ENCODE measurements at places on chromosomes 4 and X.

- DNase-seq = peak; percentile 50
These were observed 26.6 kb downstream of the NFKB1 start for GRCh38 chr4:102527695-102528283.

DNA sequence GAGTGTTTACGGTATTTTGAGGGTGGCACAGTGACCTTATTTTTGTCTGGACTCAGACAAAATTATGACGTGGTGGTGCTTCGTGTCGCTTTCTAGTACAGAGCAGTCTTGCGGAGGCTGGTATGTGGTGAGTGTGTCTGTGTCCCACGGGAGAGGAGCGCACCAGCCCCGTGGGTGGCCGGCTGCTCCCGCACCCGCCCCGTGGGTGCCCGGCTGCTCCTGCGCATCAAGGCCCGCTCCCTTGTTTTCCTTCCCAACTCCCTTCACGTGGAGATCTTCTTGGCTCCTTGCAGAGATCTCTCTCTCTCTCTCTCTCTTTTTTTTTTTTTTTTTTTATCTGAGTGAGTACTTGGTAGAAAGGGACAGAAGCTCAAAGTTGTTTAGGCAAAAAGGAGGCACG is 12.2 kb upstream of the FAM149A start:
- no peak for DNase-seq

DNA sequence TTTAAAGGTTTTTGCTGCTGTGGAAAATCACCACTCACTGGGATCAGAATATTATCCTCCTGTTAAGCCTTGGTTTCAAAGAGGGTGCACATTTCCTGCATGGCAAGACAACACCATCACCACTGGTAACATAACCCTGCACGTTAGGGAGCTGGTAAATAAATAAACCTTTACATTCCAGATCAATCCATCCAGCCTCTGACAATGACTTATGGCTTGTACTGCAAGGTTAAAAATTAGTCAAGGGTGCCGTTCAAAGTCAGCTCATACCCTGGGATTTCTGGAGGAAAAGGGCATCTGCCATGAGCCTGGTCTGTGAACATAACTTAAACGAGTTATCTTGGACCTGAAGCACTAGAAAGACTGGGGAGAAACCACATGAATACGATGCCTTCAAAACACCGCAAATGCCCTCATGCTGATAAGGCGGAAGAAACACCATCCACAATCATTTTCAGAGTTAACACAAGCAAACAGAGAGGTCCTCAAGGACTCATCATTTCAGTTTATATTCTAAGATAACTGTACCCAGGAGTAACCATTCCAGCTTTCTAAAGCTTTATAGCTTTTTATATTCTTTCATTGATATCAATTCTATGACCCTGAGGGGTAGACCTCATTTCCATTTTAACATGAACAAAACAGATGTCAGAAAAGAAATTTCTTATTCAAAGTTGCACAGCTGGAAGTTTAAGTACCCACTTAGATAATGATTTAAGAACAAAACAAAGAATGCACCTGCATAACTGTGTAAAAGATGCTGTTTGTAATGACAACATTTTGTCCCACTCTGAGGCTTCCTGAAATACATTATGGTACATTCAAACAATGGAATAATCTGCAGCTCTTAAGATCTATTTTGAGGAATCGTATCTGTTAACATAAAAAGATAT is 103.1 kb downstream of the NPNT start:
- DNase-seq = no peak

DNA sequence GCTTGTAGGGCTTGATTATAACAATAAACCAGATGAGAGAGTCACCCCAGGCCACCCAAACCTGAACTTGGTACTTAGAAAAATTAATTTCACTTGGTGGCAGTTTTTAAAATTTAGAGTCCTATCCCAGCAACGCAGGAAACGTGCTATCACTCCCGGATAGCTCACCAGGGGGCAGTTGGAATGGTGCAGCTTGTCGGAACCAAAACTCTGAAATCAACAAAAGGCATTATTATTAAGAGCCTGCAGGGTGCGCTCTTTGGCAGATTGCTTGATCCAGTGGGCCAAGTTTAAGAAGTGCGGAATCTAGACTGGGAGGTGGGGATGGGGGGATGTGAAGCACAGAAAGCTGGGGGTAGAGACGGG is 2.4 kb downstream of the FRAS1 start:
- DNase-seq = peak; percentile 71

DNA sequence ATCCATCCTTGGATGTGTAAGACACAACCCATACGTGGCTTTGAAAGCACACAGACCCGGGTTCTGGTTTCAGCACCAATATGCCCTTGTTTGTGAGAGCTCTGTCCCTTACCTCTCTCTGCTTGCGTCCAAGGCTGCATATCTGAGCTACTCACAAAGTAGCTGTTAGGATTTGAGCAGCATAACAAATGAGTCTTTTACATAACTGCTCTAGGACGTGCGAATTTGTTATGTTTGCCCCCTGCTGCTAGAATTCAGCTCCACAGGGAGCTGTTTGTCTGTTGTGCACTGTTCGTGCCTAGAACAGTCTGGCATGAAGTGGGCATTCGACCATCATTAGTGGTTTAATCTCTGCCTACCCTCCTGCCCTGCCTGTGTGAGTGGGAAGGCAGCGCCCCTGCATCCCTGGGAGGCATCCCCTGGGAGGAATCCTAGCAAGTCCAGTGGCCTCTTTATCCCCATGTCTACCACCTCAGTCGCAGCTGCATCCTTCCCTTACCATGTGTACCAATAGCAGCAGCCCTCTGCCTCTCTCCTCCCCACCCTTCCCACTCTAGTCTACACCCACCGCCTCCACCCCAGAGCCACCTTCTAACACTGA is 42.1 kb downstream of the SLC2A9 start:
- no peak for DNase-seq

DNA sequence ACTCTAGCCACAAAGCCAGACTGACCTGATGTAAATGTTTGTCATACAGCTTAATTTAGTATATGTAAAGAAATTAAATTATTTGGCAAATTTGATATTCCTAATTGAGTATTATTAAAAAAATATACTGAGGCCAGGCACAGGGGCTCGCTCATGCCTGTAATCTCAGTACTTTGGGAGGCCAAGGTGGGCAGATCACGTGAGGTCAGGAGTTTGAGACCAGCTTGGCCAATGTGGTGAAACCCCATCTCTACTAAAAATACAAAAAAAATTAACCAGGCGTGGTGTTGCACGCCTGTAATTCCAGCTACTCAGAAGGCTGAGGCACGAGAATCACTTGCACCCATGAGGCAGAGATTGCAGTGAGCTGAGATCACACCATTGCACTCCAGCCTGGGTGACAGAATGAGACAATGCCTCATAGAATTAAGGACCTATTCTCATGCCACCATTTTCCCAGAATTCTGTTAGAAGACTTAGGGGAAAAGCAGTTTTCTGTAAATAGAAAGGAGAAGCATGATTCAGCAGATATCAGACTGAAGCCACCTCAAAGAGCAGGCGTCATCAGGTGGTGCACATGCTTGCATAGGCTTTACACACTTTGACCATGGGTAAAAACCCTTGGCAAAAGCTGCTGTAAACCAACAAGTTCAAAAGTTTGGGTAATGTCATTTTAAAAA is 6.1 kb downstream of the UBQLN2 start:
- DNase-seq = no peak

GRCh38 chr4:182770259-182770995 is 146.8 kb downstream of the DCTD start:
- DNase-seq = no peak

DNA sequence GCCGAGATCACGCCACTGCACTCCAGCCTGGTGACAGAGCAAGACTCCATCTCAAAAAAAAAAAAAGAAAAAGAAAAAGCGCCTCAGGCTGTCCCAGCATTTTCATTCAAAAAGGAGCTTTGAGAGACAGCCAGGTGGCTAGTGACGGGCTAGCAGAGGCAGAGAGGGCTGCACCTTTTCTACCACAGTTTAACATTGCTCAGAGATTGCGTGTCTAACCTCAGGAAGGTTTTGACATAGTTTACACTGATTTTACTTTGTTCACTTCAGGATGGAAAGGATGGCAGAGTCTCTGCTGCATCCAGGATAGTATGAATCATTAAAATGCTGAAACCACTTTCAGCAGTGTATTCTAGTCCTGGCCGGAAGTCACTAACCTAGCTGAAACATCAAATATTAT is 28.1 kb downstream of the ZFP42 start:
- DNase-seq = no peak

DNA sequence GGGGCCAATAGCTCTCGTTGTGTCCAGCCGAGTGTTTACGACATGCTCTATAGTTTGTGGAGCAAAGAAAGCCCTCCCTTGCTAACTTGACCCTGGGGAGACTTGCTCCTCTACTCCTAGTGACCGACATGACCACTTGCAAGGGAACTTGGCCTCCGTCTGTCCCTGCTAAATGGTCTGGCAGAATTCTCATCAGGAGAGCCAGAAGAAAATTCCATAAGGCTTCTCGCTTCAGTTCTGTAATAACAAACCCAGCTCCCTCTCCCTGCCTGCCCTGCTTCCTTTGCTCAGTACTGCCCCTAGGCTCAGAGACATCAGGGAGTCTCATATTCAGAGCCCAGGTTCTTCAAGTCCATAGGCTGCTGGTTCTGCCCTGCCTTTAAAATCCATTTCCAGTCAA is 13.0 kb downstream of the DOCK11 start:
- no peak for DNase-seq

DNA sequence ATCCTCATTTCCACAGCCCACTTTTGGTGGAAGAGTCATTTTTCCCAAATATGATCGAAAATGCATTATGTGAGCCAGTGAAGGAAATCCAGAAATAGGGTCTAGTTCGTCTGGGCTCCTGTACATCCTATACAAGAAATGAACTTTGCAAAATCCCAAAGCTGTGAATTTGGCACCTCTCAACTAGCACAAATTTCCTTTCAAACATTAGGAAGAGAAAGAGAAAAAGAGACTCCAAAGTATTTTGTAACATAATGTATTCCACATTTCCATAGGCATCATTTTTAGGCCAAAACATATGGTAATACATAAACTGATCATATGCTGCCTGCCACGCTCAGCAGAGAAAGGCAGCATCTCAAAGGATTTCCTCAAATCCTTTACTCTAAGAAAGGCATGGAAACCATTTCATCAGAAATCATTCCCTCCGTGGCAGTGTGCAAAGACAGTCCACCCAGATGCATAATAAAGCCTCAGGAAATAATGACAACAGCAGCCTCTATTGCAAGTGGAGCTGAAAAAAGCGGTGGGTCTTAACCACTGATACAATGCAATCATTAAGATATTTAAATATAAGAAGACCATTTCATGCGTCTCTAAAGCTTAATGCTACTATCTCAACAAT is 56.8 kb downstream of the ANOS1 start:
- no peak for DNase-seq

DNA sequence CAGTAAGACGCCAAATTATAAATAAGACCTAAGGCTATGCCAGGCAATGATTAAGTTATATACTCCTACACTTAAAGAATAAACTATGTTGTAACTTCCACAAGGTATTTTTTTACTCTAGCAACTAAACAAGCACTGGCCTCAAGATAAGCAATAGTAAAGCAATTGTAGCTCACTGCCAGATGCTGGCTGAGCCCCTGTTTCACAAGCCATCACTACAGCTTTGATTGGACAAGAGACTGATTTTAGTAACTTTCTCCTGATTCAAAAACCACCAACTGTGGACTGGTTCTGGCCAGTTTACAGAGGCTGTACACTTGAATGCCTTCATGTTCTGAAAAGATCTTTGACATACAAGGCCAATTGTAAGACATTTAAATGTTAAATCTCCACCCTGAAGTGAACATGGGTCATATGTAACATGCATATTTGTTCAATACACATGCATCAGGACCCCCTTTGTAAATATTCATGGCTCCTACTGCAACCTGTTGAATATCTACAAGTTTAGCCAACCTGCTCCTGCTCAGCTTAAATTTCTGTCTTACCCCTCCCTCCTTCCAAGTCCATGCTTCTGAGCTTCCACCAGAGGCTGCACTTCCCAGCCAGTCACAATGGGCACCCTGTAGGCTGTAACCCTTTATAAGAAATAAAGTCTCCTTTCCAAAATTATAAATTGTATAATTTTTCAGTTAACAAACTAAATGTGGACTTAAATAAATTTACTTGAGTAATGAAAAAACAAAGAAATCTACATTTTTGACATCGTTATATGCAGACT is 423.6 kb downstream of the ANKRD50 start:
- DNase-seq = peak; percentile 24

DNA sequence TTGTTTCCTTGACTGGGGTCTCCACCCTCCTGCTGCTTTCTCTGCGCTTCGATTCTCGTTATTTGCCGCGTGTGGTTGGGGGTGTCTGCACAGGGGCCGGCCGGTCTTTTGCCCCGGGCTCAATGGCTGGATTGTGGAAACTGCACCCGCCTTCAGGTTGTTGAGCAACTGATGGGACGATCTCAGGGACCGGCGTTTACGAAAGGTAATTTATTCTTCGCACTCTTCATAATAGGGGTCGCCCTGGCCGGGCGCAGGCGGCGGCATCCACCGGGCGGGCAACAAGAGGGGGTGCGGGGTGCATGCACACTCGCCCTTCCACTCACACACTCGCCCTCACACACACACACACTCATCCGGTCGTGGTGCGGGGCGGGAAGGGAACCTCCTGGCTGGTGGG is 1.4 kb downstream of the ADGRL3 start:
- DNase-seq = no peak

DNA sequence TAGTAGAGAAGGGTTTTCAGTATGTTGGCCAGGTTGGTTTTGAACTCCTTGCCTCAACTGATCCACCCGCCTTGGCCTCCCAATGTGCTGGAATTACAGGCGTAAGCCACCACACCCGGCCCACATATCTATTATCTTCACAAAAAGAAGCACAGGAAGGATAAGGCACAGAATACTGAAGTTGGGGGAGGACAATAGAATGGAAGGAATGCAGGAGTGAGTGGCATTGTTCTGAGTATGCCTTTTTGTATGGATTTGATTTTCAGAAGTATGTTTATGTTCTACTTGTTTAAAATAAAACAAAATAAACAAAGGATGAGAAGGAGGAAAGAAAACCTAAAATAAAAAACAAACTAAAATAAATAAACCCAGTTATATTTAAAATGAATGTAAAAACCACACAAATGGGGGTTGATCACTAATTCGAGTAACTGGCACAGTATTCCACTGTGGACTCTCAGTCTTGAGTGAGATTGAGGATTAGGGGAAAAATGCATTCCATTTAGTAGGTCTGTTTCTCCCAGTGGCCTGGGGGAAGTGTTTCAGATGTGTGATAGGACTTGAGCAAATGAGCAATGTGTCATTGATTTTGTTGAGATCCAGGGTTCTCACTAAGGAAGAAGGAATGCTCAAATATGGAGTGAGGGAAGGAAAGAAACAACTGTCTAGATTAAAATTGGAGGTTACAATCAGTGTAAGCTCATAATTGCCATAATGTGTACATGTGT is 109.0 kb upstream of the C1QTNF7 start:
- DNase-seq = peak; percentile 69

GRCh38 chr4:156388826-156389225 is 435.2 kb upstream of the CTSO start:
- peak; percentile 74 for DNase-seq

- no peak for DNase-seq
These were observed 377.5 kb downstream of the CENPC start for GRCh38 chr4:67167849-67168248.

- DNase-seq = no peak
These were observed 12.7 kb upstream of the AADAT start for GRCh38 chr4:170102426-170102825.

Data from fibroblast of gingiva (primary cell).